ENCODE measurements at places on chromosomes 4 and X.

- DNase-seq: no peak
These were observed 159.7 kb upstream of the ATP6AP2 start for GRCh38 chrX:40420899-40421729.

- no peak for DNase-seq
These were observed 42.0 kb downstream of the FRMD7 start for GRCh38 chrX:132085786-132086185.

DNA sequence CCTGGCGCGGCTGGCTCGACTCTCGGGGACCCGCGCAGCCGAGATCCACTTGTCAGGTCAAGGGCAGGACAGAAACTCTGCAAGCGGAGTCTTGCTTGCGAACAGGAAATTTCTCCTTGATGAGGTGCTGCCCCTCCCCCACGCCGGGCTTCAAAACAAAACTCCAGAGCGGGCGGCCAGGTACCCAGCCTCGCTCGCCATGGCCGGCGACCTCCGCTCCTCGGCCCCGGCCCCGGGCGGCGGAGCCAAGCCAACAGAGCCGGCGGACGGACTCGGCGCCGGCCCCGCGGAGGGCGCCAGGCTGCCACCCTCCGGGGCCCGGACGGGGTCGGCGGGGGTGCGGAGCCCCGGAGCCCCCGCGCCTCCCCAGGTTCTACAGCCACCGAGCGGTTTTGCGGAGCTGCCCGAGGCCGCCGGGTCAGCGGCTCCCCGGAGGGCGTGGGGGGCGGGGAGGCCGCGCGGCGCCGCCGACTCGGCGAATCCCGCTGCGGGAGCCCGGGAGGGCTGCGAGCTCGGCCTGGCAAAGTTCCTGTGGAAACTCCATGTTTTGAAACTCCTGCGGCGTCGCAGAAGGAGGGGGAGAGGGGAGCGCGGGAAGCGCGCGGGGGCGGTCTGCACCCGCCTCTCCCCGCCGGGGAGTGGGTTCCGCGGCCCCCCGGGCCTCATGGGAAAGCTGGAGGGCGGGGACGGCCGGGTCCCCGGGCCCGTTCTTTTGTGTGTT lies 11.7 kb upstream of the BCOR start:
- no peak for DNase-seq

GRCh38 chr4:74217365-74217764 lies 59.4 kb downstream of the MTHFD2L start:
- peak; percentile 75 for DNase-seq

DNA sequence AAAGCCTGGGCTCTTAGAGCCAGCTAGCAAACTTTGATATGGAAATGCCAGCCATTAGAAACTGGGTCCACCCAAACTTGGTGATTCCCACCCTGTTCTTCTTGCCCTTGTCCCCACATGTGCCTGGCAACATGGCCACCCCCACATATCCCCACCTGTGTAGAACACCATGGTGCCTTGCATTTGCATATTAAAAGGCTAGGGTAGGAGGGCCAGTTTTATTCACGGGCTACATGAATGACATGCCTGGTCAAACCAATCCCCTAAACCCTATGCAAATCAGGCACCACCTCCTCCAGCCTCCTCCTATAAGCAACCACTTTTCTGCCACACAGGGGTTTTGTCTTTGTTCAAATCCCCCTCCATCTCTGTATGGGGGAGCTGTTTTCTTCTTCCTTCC lies 104.9 kb downstream of the CLNK start:
- DNase-seq: no peak

GRCh38 chrX:8987672-8988250 lies 46.2 kb downstream of the FAM9B start:
- DNase-seq: no peak

- DNase-seq: no peak
These were observed 643 bp downstream of the FHL1 start for GRCh38 chrX:136147976-136148375.

GRCh38 chr4:145820407-145820806 lies 118.2 kb downstream of the ZNF827 start:
- no peak for DNase-seq

- DNase-seq: peak; percentile 86
These were observed 63.8 kb upstream of the IRF2 start for GRCh38 chr4:184538023-184538599.

GRCh38 chr4:2804973-2805501 lies 12.2 kb downstream of the SH3BP2 start:
- DNase-seq: no peak

DNA sequence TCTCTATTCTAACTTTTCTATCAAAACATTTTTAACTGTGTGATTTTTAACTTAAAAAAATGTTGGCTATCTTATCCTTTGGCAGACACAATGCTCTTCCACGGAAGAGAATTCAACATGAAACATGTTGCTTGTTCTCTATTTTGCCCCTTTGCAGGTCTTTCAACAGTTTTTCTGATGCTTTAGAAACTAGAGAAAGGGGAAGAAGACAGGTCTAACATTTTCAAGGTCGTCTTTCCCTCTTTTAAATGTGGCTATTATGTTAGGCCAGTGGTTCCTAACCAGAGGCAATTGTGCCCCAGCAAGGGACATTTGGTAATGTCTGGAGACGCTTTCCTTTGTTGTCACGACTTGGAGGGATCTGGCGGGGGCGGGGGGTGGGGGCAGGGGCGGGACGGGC lies 95.0 kb downstream of the SH3KBP1 start:
- DNase-seq: no peak

GRCh38 chr4:100708776-100709175 lies 191.0 kb upstream of the EMCN start:
- DNase-seq: no peak

DNA sequence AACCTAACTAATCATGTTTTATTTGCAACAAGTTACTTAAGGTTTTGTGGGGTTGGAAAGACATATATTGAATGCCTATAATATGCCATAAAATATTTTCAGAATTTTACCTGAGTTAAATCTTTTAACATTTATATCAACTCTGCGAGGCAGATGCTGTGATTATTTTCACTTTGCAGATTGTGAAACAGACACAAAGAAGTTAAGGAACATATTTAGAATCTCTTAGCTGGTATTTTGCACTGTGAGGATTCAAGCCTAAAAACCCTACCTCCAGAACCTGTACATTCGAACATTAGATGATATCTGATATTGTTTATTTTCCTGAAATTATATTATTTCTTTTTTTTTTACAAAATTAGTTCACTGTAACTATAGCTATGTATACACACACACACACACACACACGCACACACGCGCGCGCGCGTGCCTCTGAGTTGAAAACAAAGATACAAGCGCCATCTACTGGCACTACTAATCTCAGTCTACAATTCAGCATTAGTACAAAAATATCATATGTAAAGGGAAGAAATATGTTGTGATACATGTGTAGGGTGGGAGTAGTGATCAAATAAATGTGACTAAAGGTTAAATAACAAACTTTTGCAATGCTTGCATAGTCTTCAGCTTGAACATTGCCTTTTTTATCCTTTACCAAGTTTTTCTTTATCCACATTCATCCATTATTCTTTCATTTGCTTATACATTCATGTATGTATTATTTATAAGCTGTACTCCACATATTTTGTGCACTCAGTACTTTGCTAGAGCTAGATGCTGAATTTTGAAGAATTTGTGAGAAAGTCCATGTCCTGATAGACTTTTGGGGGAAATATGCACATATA lies 61.5 kb downstream of the ANXA10 start:
- DNase-seq: peak; percentile 67

DNA sequence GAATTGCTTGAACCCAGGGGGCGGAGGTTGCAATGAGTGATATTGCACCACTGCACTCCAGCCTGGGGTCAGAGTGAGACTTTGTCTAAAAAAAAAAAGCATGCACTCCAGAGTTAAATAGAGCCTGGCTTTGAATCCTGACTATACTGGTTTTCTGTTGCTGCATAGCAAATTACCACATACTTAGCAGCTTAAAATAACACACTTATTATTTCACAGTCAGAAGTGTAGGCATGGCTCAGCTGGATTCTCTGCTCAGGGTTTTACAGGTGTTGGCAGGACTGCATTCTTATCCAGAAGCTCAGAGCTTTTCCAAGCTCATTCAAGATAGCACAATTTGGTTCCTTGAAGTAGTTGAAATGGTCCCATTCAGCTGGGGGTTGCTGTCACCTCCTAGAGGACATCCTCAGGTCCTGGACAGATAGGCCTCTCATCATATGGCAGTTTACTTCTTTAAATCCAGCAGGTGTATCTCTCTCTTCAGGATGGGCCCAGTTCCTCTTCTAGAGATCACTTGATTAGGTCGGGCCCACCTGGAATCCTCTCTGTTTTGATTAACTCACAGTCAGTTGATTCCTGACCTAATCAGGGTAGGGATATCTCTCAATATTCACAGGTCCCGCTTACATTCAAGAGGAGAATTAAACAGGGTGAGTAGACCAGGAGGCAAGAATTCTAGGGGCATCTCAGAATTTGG lies 26.8 kb downstream of the DOCK11 start:
- DNase-seq: no peak

GRCh38 chr4:165780735-165781134 lies 92.3 kb upstream of the TLL1 start:
- no peak for DNase-seq

DNA sequence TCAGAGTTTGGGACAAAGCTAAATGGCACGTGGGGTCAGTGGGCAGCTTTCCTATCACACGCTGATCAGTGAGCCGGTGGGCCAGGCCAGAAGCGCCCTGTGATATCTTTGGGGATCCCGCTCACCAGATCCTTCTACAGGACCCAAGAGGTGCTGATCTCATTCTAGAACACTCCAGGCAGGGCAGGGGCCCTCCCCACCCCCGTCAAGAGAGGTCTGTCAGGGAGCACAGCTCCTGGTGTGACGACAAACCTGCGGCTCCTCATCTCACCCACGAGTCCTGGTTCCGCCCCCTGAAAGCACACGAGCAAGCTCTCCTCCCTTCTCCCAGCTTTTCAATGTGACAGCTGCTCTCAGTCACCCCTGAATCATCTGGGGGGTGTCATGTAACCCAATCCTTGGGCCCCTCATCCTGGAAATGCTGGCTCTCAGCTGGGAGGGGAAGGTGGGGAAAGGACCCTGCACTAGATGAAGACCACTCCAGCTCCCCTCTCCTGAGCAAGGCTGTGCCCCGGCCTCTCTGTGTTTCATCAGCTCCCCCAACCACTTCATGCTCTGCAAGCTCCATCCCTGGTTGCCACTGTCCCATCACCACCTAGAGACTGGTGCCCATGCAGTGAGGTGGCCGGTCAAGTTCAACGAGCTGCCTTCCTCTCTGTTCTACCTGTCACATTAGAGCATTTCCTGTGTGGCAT lies 4.6 kb downstream of the HCFC1 start:
- DNase-seq: no peak

GRCh38 chr4:147492761-147493160 lies 11.9 kb downstream of the EDNRA start:
- peak; percentile 41 for DNase-seq

GRCh38 chrX:6599230-6599860 lies 64.4 kb upstream of the VCX3A start:
- no peak for DNase-seq

GRCh38 chr4:153465615-153466080 lies 512 bp upstream of the TMEM131L start:
- DNase-seq: peak; percentile 26

DNA sequence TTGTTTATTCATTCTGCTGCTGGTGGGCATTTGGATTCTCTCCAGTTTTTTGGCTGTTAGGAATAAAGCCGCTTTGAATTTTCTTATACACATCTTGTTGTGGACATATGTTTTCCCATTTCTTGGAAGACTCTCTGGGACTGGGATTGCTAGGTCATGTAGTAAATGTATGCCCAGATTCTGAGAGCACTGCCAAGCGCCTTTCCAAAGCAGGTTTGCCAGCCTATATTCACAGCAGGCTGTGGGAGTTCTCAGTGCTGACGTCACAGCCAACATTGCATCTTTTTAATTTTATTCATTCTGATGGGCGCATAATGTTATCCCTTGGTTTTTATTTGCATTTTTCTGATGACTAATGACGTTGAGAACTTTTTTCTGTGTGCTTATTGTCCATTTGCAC lies 24.1 kb downstream of the TMEM271 start:
- no peak for DNase-seq

DNA sequence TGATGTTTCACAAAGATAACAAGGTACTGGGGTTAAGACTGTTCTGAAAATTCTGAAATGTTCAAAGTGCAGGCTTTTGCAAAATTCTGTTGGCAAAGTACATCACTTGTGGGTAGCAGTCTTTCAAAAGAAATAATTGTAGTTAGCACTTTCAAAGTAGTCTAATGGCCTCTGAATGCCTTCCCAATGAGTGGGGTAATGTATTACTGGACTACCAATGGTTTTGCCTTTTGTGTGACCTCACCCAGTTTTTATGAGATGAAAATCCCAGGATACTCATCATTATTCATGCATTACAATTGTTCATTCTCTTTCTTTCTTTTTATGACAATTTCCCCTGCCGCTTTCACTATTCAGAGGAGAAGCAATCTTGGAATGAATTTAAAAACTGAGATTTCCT lies 686.1 kb downstream of the GLUD2 start:
- DNase-seq: no peak

GRCh38 chrX:31376408-31377022 lies 304.7 kb upstream of the FTHL17 start:
- DNase-seq: no peak

GRCh38 chr4:5746250-5746649 lies 35.2 kb downstream of the EVC start:
- no peak for DNase-seq

DNA sequence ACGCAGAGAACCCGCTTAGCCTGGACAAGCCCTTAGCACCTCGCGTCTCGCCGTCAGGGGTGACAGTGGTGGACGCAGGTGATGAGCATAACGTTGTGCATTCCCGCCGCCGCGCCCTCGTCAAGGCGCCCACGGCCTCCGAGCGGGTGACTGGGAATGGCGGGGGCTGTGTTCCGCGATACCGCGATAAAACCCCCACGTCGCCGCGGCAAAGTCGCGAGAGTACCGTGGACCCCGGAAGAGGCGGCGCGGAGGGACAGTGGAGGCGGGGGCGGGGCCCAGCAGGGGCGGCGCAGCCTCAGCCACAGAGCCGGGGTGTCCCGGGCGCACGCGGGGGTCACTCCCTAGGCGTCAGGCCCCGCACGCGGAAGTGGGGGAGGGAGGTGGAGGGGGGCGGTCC lies 53.8 kb downstream of the ZFYVE28 start:
- peak; percentile 41 for DNase-seq

DNA sequence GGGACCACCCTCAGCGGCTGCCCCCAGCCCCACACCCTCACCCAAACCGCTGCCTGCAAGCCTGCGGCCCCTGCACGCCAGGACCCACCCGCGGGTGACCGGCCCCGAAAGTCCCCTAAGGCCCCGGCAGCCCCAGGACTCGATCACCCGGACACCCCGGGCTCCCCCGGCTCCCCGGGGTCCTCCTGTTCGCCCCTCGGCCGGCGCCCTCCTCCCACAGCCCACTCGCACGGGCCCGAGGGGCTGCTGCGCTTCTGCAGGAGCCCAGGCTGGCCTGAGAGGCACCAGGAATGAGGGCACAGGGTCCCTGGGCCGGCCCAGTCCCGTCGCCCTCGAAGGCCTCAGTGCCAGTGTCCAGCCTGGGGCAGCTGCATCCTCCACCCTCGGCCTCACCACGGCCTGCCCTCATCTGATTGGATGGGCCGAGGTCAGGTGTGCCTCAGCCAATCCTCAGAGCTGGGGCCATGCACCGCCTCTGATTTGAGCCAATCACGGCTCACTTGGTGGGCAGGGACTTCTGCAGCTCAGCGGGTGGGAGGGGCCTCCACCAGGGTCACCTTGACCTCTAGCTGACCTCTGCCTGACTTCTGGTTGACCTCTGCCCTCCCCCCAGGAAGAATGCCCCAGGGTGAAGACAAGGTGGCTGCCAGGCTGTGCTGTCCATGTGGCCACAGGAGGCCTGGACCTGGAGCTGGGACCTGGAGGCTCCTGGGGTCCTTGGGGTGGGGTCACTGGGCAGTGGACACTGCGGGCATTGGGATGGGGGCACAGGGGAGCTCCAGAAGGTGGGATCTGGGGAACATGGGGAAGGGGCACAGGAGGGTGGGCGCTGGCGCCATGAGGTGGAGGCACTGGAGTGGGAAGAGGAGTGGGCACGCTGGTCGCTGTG lies 97.6 kb upstream of the NKX1-1 start:
- DNase-seq: no peak
